ENCODE measurements at places on chromosomes 2 and 18.

GRCh38 chr2:168545439-168546082 is 89.5 kb downstream of the CERS6 start:
- H3K27me3 ChIP-seq: no peaks in the 10 kb centered on the region
- peaks cover 2% of the 10 kb centered on the region for H3K4me1 ChIP-seq
- H3K27ac ChIP-seq: no peak overlapping the region
- no peaks in the 10 kb centered on the region for H3K36me3 ChIP-seq
- H3K4me3 ChIP-seq: no peak overlapping the region

- no peak for DNase-seq
- H3K4me1 ChIP-seq: no peaks in the 10 kb centered on the region
- H3K4me3 ChIP-seq: no peak overlapping the region
Measured at GRCh38 chr2:120902592-120902991, 166.9 kb downstream of the GLI2 start.

DNA sequence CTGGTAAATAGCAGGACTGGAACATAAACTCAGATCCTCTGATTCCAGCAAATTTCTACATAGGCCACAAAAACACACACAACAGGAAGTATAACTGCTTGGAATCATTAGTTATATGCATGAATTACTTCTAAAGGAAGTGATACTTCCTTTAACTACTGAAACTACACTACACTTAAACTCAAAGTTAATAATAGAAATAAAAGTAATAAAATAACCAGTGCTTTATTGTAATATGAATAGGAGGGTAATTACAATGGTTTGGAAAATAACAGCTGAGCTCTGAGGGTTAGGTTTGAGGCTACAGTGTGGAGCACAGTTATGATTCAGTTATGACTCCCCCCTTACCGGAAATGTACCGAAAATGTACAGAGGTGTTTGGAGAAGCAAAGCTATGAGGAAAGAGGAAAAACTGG is 18.5 kb upstream of the POLI start:
- DNase-seq: no peak
- no peaks in the 10 kb centered on the region for H3K27me3 ChIP-seq
- peaks cover 8% of the 10 kb centered on the region for H3K4me1 ChIP-seq
- H3K27ac ChIP-seq: no peak overlapping the region

DNA sequence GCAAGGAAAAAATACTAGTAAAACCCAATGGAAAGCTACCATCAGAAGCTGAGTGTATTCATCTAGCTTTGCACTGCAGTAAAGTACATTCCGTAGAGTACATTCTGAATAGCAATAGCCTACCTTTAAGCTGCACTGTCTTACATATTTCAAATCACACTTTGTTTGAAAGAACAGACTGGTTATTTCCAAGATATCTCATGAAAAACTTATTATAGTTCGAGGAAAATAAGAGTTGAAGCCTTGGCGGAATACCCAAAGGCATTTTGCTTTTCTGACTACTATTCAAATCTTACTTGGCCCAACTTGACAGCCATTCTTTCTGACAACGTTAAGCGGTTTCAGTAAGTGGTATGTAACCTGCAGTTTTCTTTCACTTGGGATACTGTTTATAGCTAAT is 177.6 kb downstream of the NRXN1 start:
- no peaks in the 10 kb centered on the region for H3K4me1 ChIP-seq
- no peak for DNase-seq
- no peaks in the 10 kb centered on the region for H3K36me3 ChIP-seq
- H3K27me3 ChIP-seq: no peaks in the 10 kb centered on the region

DNA sequence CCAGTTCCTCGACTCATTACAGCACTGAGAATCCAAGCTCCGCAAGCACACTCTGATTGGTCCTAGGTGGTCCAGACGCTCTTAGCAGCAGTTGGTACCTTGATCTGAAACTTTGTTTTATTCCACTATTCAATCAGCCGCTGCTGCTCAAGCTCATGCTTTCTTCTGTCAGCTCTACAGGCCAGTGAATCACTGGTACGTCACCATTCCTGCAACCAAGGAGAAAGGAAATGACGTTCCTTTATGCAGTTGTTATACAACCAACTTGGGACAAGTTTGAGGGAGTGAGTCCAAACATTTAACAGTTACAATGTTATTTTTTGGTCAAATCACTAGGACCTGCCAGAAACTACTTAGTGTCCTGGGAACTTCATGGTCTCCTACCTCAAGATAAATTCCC is 398.8 kb upstream of the TMEFF2 start:
- no peak for DNase-seq
- H3K36me3 ChIP-seq: no peaks in the 10 kb centered on the region
- no peak overlapping the region for H3K27ac ChIP-seq
- no peaks in the 10 kb centered on the region for H3K4me1 ChIP-seq
- H3K27me3 ChIP-seq: no peaks in the 10 kb centered on the region
- no peak overlapping the region for H3K4me3 ChIP-seq

DNA sequence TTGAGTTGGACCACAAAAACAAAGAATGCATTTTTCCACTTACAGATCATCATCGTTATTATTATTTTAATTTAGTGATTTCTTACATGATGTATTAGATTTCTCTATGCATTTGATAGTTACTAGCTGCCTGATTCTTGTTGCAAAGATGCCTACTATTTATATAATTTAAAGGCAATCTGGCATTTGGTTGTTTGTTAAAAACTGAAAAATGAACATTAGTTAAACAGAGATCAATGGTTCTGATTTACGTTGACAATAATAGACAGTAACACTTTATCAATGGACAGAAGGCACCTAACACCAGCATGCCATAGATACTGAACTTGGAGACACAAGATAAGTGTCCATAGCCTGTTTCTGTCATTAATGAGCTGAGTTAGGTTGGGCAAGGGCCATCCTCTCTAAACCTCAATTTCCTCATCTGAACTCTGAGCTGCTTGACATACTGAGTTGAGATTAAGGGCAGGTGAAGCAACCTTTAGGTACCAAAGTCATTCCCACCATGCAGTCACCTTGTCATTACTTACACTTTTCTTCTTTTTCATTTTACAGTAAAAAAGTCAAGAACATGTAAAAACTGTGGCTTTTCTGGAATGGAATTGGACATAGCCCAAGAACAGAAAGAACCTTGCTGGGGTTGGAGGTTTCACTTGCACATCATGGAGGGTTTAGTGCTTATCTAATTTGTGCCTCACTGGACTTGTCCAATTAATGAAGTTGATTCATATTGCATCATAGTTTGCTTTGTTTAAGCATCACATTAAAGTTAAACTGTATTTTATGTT is 3.1 kb downstream of the CCL20 start:
- no peaks in the 10 kb centered on the region for H3K36me3 ChIP-seq
- H3K4me3 ChIP-seq: peak overlapping the region; percentile 22
- DNase-seq: no peak
- no peaks in the 10 kb centered on the region for H3K27me3 ChIP-seq
- peaks cover 5% of the 10 kb centered on the region for H3K4me1 ChIP-seq
- peak overlapping the region; percentile 66 for H3K27ac ChIP-seq

GRCh38 chr2:236949089-236949905 is 136.4 kb upstream of the COPS8 start:
- peaks cover 8% of the 10 kb centered on the region for H3K27me3 ChIP-seq
- no peak overlapping the region for H3K4me3 ChIP-seq
- no peaks in the 10 kb centered on the region for H3K36me3 ChIP-seq
- no peak overlapping the region for H3K27ac ChIP-seq
- DNase-seq: no peak
- H3K4me1 ChIP-seq: no peaks in the 10 kb centered on the region

GRCh38 chr2:124804014-124804940 is 779.2 kb downstream of the CNTNAP5 start:
- peak; percentile 27 for DNase-seq
- no peak overlapping the region for H3K4me3 ChIP-seq
- no peaks in the 10 kb centered on the region for H3K27me3 ChIP-seq
- no peak overlapping the region for H3K27ac ChIP-seq
- H3K4me1 ChIP-seq: no peaks in the 10 kb centered on the region

GRCh38 chr2:131394147-131394931 is 30.4 kb upstream of the RAB6D start:
- no peak for DNase-seq
- no peaks in the 10 kb centered on the region for H3K4me1 ChIP-seq
- 0 out of 2 replicates have a peak, but pooled peaks cover 2% of the 10 kb centered on the region for H3K27me3 ChIP-seq

- H3K4me1 ChIP-seq: peaks cover 3% of the 10 kb centered on the region
- no peak overlapping the region for H3K4me3 ChIP-seq
- H3K27me3 ChIP-seq: no peaks in the 10 kb centered on the region
- DNase-seq: no peak
- H3K36me3 ChIP-seq: no peaks in the 10 kb centered on the region
Measured at GRCh38 chr2:202721621-202722020, 86.9 kb downstream of the FAM117B start.

DNA sequence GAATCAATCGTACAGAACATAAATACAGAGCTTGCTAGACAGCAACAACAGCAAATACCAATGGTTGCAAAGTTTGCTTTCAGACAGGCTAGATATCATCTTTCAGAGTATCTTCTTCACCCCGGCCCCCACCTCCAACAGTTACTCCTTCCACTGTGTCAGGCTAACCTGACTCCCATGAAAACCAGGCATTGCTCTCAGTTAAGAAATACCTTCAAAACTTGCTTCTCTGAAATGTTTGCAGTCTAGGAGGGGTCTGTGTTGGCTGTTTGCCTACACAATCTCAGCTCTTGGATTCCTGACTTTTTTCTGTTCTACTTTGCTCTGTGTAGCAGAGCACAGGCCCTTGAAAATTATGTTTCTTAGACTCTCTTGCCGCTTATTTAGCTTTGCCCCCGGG is 599.5 kb upstream of the SYT4 start:
- no peaks in the 10 kb centered on the region for H3K36me3 ChIP-seq
- no peaks in the 10 kb centered on the region for H3K27me3 ChIP-seq
- no peak for DNase-seq
- H3K4me1 ChIP-seq: no peaks in the 10 kb centered on the region
- H3K4me3 ChIP-seq: no peak overlapping the region
- no peak overlapping the region for H3K27ac ChIP-seq

- DNase-seq: no peak
- peak overlapping the region; percentile 88 for H3K4me3 ChIP-seq
- H3K4me1 ChIP-seq: peaks cover 4% of the 10 kb centered on the region
- peak overlapping the region; percentile 89 for H3K27ac ChIP-seq
Measured at GRCh38 chr2:95122197-95122551, 566 bp upstream of the MRPS5 start.

- H3K27me3 ChIP-seq: no peaks in the 10 kb centered on the region
- H3K4me1 ChIP-seq: no peaks in the 10 kb centered on the region
- H3K4me3 ChIP-seq: no peak overlapping the region
- no peaks in the 10 kb centered on the region for H3K36me3 ChIP-seq
- H3K27ac ChIP-seq: no peak overlapping the region
- no peak for DNase-seq
Measured at GRCh38 chr2:174020926-174021662, 55.9 kb upstream of the SP3 start.

- no peaks in the 10 kb centered on the region for H3K27me3 ChIP-seq
- peak overlapping the region; percentile 73 for H3K27ac ChIP-seq
- peaks cover 16% of the 10 kb centered on the region for H3K4me1 ChIP-seq
Measured at GRCh38 chr2:45649462-45649857, 2.0 kb upstream of the PRKCE start.

DNA sequence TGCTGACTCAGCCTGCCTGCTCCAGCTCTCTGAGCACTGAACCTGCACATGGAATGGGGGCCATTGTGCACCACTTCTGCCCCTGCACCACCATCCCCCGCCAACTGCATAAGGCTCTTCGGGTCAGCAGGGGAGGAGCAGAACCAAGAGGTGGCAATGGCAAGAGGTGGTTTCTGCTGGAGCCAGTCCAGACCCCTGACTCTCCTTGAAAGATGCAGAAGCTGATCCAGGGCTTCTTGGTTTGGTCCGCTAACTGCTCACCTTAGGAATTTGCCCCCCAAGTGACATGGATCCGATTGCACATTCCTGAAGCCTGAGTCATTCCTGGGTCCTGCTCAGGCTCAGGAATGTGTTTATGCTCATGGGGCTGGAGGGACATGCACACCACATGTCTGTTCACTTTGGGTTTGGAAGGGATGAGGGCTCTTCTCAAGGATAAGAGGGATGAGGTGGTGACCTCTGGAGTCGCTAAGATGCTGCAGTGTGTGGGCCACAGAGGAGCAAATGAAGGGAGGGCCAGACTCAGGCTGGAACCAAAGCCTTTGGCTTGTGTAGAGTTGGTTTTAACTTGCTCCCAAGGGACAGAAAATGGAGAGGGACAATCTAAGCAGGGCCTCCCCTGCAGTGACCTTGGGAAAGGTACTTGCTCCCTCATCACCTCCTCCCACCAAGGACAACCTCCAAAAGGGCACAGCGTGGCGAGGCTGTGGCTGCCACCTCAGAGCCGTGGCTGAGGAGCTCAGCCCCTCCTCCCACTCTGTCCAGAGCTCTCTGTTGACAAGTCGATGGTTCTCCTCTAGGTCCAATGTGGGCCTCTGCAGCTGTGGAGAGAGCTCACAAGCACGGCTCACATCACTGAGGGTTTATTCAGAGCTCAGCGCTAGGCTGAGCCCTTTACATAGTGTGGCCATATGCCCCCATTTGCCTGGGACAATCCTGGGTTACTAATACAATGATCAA is 66.2 kb downstream of the HS1BP3 start:
- H3K27me3 ChIP-seq: no peaks in the 10 kb centered on the region
- peak overlapping the region; percentile 83 for H3K27ac ChIP-seq
- no peaks in the 10 kb centered on the region for H3K36me3 ChIP-seq

GRCh38 chr2:118774458-118775133 is 72.9 kb downstream of the EN1 start:
- peaks cover 26% of the 10 kb centered on the region for H3K27me3 ChIP-seq
- DNase-seq: peak; percentile 12
- no peaks in the 10 kb centered on the region for H3K36me3 ChIP-seq
- H3K4me1 ChIP-seq: no peaks in the 10 kb centered on the region
- H3K27ac ChIP-seq: no peak overlapping the region

- H3K27ac ChIP-seq: no peak overlapping the region
- H3K4me3 ChIP-seq: no peak overlapping the region
- DNase-seq: no peak
- H3K4me1 ChIP-seq: no peaks in the 10 kb centered on the region
- peaks cover 4% of the 10 kb centered on the region for H3K27me3 ChIP-seq
Measured at GRCh38 chr2:71858071-71858470, 289.6 kb downstream of the CYP26B1 start.

DNA sequence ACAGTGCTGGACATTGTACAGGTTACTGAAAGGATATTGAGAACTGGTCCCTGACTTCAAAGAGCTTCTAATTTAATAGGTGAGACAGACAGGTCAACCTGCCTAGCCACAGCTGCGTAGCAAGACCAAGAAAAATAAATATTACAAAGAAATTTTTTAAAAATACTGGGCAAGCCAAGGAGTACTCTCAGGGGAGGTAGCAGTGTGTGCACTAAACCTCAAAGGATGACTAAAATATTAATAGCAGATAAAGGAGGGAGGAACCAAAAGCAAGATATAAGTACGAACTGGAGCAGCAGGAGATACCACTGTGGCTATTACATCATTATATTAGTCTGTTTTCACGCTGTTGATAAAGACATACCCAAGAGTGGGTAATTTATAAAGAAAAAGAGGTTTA is 14.9 kb downstream of the SCG2 start:
- DNase-seq: no peak
- H3K27ac ChIP-seq: no peak overlapping the region
- no peaks in the 10 kb centered on the region for H3K4me1 ChIP-seq
- no peaks in the 10 kb centered on the region for H3K27me3 ChIP-seq
- H3K36me3 ChIP-seq: no peaks in the 10 kb centered on the region

Measured in Panc1 (cell line).